ENCODE measurements at places on chromosomes 1 and 21. TPM values are rescaled to one million over a fixed set of nuclear protein-coding genes. Genes with fewer than 3 reads are reported as not detected.

GRCh38 chr1:248622570-248623001, 12.3 kb downstream of the OR2T11 start:
- DNase-seq = peak; percentile 10

DNA sequence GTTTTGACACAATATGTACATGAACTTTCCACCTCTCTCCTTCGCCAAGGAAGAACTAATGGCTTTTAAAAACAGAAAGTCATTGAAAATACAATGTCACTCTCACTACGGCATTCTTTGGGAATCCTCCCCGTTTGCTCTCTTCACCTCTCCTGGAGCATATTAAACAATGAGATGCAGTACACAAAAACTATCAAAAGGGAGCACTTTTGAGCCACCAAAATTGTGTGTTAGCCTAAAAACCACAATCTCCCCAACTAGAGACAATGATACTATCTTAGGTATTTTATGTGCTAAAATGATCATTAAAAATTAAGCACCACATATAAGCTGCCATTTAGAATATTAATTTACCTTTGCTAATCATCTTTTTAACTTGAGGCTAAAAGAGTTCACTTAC, 425.5 kb downstream of the KCTD3 start:
- no peak for DNase-seq

GRCh38 chr1:110319332-110320167, 19.6 kb upstream of the RBM15 start:
- no peak for DNase-seq

DNA sequence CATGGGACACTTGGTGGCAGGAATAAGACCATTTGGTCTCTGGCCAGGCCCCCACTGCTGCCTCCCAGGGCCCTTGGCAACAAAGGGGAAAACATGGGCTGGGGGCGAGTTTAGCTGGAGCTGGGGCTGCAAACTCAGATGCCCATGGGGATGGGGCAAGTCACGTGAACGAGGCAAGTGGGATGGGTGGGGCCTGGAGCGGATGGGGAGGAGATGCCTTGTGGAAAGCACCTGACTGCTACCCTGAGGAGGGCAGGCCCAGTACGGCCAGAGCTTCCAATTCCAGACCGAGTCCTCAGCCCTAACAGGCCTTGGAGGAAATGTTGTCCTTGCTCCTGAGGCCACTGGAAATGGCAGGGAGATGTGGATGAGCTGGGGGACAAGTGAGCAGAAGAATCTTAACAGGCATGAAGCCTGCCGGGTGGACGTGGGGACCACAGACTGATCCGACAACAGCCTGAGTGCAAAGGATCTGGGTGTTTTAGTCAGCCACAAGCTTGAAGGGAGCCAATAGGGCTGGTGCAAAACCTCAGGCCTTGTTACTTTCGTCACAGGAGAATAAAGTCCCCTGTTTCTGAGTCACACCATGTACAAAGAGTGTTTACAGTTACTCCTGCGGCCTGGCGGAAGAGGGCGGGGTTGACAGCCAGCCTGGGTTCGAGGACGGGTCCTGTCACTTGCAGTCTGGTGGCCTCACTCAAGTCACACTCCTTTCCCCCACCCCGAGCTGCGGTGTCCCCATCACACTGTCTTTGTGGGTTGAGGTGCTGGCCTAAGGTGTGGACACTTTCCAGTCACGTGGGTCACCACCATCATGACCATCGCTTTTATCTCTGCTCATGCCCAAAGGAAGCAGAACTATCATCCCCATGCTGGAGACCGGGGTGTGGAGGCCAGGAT, 19.1 kb downstream of the RUNX3 start:
- DNase-seq = no peak

GRCh38 chr1:107442551-107442950, 301.7 kb downstream of the NTNG1 start:
- DNase-seq = no peak

DNA sequence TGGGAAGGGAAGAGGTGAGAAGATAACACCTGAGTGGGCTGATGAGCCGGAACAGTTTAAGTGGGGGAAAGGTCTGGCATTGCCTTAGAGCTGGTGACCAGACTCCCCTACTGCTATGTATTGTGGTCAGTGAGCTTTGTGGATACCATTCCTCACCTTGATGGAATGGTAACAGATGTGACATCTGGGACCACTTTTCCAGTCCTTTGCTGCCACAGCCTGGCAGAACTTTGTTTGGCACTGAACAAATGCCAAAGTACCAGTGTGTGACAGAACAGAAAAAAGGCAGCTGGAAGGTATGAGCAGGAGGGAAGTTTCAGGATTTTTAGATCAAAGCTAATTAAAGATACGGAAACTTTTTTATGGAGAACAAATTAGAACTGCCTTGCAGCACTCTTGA, 6.2 kb downstream of the MED8 start:
- DNase-seq = no peak

DNA sequence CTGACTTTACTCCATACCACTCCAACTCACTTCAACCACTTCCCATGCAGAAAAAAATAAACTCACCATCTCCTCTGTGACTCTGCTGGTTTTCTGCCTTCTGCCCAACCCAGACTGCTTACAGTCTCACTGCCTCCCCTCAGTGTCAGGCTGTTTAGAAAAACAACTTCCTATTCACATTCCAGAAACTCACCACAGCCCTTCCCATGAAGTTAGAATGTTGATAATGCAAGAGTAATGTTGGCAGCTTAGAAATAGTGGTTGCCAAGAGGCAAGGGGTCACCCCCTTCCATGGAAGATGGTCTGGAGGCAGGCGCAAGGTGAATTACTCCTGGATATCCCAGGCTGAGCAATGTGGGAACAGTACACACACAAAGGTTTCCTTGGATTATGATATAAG, at the start of gene SELP:
TSS of gene SELP (minus strand) at position 119 of the 400 bp plus-strand sequence. CDS start at position 69, 50 bp downstream.
- DNase-seq = no peak

DNA sequence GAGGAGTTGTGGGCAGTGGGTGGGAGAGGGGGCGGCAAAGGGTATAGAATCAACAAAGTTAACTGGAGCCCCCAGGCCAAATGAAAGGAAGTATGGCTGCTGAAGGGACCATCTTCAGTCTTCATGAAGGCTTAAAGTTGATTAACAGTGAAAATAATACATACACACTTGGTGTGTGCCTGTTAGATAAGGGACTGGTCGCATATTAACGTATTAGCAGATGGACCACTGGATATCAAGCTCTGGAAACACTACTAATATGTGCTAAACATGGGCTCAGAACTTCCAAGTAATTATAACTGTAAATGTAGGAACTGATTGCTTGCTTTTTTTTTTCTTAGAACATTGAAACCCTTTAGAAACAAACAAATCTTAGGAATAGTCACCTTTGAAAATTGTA, 224.7 kb upstream of the KIAA0040 start:
- no peak for DNase-seq

DNA sequence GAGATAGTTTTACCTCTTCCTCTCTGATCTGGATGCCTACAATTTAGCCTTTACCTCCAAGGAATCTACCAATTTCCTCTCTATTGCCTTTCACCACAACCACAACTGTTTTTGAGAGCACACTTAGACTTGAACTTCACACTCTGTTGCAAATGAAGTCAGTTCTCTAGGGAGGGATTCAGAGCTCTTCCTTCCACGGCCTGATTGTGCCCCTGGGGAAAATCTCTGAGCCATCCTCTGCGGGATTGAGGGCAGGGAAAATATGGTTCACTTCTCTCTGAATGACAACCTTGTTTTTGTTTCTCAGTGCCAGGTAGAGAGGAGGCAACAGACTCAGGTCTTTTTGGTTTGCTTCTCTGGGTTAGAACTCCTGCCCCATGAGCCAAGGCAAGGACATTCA, 35.4 kb upstream of the BCL10 start:
- no peak for DNase-seq

DNA sequence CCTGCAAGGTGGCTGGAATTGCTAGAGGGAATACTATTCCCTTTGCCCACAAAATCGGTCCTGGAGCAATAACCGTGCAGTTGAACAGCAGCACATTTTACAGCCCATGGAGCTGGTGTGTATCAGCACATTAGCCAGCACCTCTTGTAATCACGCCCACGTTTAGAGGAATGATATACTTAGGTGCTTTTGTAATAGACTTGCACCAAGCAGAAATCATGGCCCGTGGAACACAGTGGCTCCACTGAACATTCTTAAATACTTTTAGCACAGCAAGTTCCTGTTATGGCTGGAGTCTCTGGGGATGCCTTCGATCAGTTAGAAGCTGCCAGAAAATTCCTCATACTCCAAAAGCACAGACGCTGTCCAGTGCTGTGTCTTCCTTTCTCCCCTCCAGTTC, 218.1 kb upstream of the FAM78B start:
- no peak for DNase-seq

DNA sequence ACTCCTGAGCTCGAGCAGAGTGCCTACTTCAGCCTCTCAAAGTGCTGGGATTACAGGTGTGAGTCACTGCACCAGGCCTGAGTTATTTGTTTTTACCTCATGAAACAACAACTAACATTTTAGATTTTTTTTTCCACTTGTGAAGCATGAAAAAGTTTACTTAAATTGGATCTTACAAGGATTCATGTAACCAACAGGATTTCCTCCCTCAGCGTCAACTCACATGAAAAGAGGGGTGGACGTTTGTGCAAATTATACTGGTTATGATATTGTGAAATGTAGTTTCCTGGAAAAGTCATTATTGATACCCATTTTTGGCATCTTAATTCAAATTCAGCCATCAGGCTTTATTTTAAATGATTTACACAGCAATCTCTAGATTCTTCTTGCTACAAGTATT, 6.5 kb downstream of the CNST start:
- DNase-seq = no peak

DNA sequence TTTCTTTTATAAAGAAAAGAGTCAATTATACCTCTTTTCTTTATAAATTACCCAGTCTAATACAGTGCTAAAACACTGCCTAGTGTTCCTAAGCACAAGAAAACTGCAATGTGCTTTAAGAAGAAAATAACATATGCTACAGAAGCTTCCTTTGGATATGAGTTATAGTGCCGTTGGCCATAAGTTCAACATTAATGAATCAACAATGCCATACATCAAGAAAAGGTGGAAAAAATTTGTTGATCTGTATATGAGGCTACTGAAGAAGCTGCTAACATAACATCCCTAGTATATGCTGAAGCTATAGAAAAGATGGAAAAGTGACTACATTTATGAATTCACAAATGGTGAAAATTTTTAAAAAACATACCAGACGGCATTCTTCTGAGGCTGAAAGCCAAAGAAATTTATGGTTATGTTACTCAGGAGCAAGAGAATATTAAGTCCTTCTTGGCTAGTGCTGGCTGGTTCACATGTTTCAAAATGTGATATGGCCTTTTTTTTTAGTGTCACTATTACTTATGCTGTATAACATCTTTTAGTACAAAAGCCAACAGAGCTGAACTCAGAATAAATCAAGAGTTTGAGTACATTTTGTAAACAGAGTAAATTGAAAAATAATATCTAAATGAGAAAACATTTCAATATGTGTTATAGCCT, 743.2 kb upstream of the RGS18 start:
- no peak for DNase-seq

- no peak for DNase-seq
These were observed 430 bp downstream of the WASF2 start for GRCh38 chr1:27489501-27489972.

DNA sequence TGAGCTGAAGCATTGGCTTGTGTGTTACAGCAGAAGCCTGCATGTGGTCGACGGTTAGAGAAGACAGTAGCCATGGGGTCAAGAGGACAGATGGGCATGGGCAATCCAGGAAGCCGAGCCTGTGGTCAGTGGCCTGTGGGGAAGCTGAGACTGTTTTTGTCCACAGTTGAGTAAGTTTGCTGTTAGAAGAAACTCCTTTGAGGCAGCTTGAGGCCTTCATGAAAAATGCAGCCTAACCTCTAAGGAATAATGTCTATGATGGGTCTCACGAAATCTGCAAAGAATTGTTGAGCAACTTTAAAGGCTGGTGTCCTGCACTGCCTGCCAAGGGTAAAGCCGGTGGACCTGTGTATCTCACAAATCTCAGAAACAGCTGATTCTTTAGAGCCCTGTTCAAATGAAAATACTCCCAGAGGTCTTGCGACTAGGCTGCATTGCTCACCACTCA, 322.4 kb downstream of the SETD4 start:
- no peak for DNase-seq

DNA sequence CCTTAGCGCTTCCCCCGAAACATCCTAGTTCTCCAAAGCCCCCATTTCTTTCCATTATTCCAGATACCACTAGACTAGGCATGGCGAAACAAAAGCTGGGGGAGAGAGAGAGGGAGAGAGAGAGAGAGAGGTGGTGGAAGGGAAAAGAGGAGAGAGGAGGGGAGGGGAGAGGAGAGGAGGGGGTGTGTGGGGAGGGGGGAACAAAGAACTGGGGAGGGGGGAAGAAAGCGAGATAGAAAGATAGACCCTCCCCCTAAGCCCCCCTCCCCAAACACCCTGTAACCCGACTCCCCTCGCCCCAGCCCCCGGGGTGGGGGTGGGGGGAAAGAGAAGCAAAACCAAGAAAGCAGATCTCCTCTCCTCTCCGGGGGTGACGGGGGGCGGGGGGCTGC, 352 bp downstream of the MEX3A start:
- no peak for DNase-seq

NCAM2 gene
- total RNA-seq = 2.2 TPM

CD48 gene
- 0.67 TPM for total RNA-seq

UBIAD1 gene
- 24.7 TPM for total RNA-seq

C4BPA gene
- 0.26 TPM for total RNA-seq

CDK11A gene
- 83.6 TPM for total RNA-seq
